ENCODE measurements at places on chromosomes 1 and 21.

DNA sequence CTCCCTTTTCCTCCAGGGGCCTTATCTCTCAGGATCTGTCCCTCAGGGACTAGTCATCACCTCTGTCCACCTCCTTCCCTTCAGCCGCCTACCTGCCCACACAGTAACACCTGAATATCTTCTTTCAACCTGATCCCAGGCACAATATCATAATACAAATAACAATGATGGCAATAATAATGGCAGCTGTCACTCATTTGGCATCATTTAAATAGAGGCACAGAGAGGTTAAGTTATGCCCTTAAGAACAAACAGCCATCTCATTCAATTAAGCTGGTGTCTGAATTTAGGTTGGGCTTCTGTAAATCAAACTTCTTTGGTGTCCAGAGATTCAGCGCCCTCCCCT, 47.5 kb downstream of the AHDC1 start:
- DNase-seq = no peak

GRCh38 chr1:2152954-2153353, 41.6 kb downstream of the FAAP20 start:
- DNase-seq = no peak

- DNase-seq = no peak
These were observed 64.0 kb upstream of the ZNF281 start for GRCh38 chr1:200473698-200474371.

- DNase-seq = no peak
These were observed 87.8 kb downstream of the DNM3 start for GRCh38 chr1:171929121-171929520.

DNA sequence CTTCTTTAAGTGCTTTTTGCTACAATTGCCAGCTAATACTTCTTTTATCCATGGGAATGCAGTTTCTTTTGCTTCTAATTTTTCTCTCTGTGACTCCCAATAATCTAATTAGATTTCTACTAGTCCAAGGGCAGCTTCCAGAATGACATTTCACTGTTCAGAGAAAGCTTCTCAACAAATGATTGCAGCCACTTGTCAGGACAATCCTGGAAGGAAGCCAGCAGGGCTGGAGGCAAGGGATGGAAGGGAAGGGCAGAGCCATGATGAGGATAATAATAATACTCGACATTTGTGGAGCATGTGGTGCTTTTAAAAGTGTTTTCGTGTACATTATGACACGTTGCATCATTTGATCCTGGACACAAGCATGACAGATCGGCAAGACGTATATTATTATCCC, 19.4 kb downstream of the F11R start:
- DNase-seq = peak; percentile 53

DNA sequence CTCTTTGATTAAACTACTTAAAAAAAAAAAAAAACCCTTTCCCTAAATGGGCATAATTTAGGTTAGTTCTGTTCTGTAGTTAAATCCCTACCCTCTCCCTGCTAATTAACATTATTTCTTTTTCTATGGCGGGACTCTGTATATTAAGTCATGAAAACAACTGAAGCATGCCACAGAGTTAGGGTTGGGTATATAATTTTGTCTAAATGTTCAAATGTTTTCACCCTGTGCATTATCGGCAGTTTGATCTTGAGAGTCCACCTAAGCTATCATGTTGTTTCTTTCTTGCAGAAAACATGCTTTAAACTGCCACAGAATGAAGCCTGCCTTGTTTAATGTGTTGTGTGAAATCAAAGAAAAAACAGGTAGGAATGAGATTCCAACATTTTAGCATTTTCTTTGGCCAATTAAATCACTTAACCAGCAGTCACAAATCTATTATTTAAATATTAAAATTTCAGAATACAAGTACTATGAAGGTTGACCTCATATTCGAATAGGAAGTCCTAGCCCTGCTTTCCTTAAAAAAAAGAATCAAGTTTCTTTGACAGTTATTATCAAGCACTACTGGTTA, 4.0 kb downstream of the PBX1 start:
- no peak for DNase-seq

DNA sequence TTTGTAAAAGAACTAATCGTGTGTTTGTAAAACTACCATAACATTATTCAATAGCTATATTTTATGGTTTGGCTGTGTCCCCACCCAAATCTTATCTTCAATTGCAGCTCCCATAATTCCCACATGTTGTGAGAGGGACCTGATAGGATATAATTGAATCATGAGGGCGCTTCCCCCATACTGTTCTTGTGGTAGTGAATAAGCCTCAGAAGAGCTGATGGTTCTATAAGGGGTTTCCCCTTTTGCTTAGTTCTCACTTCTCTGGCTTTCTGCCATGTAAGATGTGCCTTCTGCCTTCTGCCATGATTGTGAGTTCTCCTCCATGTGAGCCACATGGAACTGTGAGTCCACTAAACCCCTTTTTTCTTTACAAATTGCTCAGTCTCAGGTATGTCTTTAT, 1372.3 kb downstream of the AMY1C start:
- no peak for DNase-seq

- no peak for DNase-seq
These were observed 1005.4 kb downstream of the ADGRL2 start for GRCh38 chr1:82806133-82806532.

GRCh38 chr21:37593740-37594471, 227.3 kb downstream of the DYRK1A start:
- DNase-seq = no peak

DNA sequence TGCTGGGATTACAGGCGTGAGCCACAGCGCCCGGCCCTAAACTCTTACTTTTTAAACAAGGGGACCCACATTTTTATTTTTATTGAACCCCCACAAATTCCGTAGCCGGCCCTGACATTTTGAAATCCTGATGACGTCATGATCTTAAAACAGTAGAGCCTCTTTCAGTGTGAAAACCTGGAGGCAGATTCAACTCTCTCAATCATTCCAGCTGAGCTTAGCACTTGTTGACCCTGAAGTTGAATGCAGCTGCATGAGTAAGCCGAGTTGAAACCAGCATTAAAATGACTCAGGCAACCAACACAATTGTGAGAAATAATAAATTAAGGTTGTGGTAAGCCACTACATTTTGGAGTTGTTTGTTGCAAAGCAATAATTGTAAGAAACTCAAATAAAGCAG, 93.9 kb upstream of the ADGRL4 start:
- no peak for DNase-seq

DNA sequence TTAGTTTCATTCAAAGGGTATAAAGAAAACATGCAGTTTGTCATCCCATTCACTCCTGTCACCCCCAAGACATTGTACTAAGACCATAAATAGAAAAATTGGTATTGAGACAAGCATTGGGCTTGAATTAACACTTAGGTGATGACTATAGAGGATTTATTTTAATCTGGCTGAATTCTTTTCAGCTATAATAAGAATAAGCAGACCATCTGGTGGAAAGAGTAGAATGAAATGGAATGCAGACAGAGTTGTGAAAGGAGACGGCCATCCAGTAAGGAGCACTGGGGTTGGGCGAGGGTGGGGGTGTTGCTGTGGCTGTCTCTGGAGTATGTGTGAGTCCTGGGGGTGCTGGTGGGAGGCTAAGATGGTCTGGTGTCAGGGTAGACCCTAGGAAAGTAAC, 125.0 kb upstream of the IVNS1ABP start:
- DNase-seq = no peak

GRCh38 chr1:227828786-227829185, 13.3 kb downstream of the PRSS38 start:
- DNase-seq = no peak

GRCh38 chr1:114803001-114803400, 22.5 kb upstream of the SIKE1 start:
- no peak for DNase-seq

DNA sequence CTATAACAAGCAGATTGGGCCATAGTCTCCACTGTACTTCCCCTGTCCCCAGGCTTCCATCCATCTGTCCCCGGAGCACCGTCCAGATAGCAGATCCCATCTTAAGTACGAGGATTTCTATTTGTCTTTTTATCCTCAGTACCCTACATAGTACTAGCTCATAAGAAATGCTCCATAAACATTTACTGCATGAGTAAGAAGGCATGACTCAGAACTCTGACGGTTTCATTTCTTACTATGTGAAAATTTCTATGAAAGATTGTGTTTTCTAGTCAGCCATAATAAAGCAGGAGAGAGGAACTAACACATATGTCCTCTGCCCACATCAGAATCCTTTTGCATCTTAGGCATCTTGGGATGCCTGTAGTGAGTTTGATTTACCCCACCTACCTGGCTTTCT, 49.5 kb downstream of the CHD1L start:
- no peak for DNase-seq

DNA sequence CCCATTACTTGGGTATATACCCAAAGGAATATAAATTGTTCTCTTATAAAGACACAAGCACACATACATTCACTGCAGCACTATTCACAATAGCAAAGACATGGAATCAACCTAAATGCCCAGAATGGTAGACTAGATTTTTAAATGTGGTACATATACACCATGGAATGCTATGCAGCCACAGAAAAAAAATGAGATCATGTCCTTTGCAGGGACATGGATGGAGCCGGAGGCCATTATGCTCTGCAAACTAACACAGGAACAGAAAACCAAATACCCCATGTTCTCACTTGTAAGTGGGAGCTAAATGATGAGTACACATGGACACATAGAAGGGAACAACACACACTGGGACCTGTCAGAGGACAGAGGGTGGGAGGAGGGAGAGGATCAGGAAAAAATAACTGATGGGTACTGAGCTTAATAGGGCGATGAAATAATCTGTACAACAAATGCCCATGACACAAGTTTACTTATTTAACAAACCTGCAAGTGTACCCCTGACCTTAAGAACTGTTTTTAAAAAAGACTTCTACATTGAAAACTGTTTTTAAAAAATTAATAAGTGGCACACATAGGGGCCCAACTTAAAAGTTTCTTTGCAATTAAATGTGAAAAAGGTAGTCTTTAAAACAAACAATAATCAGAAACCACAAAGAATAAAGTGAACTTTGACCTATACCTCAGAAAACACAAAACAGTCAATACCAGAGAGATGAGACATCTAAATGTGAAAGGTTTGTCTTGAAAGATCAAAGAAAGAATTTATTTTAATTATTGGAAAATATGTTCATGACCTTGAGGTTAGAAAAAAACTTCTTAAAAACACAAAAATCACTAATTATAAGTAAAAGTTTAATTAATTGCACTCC, 75.2 kb downstream of the CDC42BPA start:
- no peak for DNase-seq

GRCh38 chr1:119275145-119276134, 93.1 kb upstream of the HAO2 start:
- DNase-seq = peak; percentile 17

GRCh38 chr1:24284156-24284471, 35.0 kb upstream of the GRHL3 start:
- no peak for DNase-seq

DNA sequence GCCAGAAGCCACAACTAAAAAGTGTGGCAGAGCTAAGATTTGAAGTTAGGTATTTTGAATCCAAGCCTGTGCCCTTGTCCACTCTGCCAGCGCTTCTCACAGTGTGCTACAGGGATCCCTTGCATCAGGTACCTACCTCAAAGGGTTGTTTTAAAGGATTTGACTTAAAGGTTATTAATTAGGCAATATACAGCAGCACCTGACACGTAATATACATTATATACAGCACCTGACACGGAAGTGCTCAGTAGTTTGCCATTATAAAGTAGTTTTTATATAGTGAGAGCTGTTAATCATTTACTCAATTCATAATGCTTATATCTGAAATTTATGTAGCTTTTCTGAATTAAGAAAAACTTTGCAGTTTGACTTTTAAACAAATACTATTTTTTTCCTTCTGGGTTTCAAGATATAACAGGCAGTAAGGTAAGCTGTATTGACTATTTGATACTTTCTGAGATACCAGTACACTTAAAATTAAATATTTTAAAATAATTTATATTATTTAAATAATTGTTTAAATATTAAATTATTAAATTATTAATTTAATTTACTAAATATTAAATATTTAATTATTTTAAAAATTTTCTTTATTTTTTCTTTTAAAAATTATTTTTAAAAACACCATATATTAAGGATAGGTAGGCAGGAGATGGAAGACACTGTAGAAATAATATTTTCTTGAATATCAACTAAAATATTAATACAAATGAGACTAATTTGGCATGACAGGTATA, 33.3 kb downstream of the TSNAX start:
- no peak for DNase-seq

DNA sequence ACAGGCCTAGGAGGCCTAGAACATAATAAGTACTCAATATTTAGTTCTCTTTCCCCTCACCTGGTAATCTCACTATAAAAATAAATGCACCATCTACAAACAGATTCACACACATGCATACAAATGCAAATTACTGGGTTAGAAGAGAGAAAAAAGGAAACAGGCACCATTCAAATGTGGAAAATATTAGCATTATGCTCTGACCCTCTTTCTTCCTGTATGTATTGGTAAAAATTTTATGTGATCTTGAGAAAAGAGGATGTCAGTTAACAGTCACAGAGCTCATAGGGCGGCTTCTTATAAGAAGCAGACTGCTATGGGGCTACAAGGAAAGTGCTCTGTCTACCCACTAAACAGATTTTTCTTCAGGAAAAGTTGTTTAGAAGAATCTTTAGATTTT, 565.4 kb downstream of the LMO4 start:
- DNase-seq = no peak

DNA sequence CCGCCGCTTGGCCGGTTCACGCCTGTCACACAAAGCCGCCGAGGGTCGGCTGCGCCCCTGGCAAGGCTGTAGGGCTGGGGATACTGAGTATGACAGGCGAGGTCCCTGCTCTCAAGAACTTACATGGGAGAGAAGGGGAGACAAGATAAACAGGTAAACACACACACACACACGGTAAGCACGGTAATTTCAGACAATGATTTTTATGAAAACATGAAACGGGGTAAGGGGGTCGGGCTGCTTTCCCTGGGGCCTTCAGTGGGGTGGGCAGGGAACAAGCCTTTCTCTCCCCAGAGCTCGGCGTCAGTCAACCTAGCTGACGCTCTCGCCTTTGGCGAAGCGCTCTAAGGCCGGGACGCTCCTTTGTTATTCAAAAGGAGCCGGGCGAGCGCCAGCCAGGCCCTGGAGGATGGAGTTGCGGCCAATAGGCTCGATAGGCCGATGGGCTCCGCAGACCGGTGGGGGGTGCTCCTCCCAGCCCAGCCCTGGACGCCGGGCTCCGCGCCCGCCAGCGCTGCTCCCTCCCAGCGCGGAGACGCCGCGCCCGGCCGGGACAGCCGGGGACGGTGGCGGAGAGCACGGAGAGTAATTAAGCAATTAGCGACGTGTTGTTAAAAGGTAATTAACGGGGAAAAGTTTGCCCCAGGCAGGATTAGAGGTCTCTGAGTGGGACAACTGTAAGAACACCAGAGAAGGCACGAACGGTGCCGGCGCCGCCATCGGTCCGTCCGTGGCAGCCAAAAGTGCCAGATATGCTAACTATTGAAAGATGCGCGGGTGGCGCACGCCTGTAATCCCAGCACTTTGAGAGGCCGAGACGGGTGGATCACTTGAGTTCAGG, 950 bp upstream of the INKA2 start:
- DNase-seq = peak; percentile 46

GRCh38 chr1:231424950-231425805, 3.1 kb upstream of the EGLN1 start:
- no peak for DNase-seq

DNA sequence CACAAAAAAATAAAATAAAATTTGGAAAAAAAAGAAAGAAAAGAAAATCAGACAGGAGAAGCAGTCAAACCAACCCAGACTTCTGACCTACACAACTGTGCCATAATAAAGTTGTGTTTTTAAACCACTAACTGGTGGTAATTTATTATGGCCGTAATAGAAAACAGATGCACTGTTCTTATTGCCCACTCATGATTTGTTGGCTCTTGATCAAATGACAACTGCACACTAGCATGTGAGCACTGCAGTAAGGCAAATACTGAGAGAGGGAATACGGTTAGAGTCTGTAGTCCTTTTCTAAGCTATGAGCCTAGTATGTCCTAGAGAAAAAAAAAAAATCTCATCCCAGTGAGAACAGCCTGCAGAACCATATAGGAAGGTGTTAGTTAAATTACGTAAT, 61.2 kb upstream of the TNR start:
- no peak for DNase-seq

Measured in NCI-H1105 (cell line).